ENCODE measurements at places on chromosomes 5 and 9.

- DNase-seq: no peak
These were observed 121.7 kb upstream of the ZNF366 start for GRCh38 chr5:72628771-72629371.

- no peak for DNase-seq
These were observed 534.5 kb downstream of the TMEM38B start for GRCh38 chr9:106228861-106229260.

DNA sequence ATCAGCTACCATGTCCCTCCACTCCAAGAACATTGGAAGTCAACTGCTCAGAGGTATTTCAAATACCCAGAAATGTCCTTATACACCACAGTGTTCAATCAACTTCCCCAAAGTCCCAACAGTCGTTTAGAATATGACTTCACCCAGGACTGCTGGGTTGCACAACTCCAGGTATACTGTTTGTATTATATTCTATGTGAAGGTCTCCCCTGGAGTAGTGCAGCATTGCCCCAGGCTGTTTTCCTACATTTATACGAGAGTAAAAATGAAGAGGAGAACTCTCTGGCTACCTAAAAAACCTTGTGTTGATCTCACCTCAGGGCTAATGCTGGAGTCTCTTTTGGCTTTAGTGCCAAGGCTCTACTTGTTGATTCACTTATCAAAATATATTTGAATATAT lies 183.6 kb upstream of the MAP3K1 start:
- DNase-seq: no peak

DNA sequence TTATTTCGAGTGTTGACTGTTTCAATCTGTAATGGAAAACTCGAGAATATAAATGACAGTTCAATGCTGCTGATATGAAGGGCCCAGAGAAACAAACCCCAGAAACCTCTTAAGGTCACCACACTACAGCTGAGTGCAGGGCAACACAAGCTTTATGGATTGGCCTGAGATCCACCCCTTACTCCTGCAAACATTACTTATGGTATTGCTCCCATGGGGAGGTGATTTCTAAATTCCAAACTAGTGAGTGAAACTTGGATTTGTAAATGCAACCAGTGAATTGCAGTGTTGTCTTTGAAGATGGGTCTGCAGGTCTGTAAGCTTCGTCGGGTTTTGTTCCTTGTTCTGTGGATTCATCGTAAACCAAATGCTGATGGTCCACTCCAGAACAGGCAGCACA lies 85.4 kb downstream of the NTRK2 start:
- no peak for DNase-seq

DNA sequence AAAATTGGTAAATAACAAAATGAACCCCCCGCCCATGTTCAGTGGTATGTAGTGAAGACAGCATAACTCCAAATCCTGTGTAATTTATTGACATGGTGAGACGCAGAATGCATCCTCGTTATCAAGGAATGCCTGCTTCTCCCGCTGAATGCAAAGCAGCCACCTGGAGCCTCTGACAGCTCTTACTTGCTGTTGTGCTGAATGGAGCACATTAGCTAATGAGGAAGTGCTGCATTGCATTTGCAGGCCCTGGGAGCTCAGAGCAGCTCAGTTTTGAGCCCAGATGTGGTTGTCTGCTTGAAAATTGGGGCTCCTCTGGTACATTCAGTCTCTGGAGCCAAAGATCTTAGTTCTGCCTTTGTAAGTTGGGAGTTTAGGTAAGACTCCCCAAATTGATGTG lies 28.9 kb downstream of the PLAC8L1 start:
- no peak for DNase-seq

GRCh38 chr5:34699155-34700077 lies 43.3 kb downstream of the RAI14 start:
- no peak for DNase-seq

- no peak for DNase-seq
These were observed 137.4 kb downstream of the GAS1 start for GRCh38 chr9:86809759-86810367.

- DNase-seq: no peak
These were observed 242.1 kb downstream of the HCN1 start for GRCh38 chr5:45454114-45454513.

DNA sequence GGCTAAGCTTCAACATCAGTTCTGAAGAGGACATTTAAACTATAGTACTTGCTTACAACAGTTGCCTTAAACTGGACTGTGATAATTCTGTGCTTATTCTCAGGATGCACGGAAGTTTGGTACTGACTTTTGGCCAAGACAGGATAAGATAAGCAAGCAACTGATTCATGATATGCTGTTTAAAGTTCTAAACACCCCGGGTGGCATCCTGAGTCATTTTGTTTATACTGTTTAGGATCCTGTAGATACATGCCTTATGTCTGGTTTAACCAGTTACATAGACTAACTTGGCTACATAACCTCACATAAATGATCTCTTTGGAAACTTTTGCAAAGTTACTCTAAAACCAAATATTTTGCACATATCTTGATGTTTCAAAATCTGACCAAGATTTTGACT lies 95.9 kb downstream of the CDH9 start:
- no peak for DNase-seq

DNA sequence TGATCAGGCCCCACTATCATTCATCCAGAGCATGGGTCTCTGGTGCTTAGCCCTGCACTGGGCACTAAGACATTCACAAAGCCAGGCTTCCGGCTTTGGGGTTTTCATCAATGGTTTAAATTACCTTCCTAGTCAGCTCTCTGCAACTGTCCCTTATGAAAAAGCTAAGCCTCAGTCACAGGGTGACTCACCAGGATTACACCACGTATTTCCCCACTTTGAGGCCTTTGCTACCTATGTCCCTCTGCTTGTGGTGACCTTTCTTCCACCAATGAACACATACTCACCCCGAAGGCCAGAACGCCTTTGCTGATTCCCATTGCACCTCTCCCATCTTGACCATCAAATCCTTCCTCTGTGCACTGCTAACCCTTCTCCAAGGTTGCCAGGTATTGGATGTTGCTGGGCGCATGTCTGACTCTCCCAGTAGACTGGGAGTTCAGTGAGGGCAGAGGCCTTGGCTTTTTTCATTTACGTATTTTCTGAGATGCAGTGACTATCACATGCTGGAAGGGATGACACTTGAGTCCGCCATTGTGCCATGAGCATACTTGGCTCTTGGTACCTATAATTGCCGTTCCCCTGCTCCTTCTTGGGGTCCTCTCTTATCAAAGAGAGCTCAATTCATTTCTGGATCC lies 58.7 kb upstream of the TNFSF8 start:
- no peak for DNase-seq

DNA sequence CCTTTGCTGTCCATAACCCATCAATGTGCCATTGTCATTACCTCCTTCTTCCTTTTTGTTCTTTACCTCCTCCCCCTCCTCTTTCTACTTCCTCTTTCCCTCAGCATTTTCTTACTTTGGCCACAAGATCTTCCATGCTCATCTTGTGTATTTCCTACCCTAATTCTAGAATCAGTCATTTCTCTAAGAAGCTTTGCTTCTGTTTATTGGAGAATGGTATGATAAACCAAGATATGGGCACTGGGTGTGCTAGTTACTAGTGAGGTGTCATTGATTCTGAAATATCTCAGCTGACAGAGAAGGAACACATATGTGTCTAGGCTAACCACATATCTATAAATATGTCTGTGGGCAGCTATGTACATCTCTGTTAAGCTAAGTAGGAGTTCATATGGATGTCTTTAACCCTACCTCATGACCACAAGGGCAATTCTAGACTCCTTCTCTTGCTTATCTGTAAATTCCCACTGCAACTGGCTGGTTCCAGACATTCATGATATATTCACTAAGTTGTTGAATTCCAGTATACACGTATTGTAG lies 2051.3 kb upstream of the CDH9 start:
- no peak for DNase-seq

GRCh38 chr9:124500796-124501611 lies 6.2 kb downstream of the NR5A1 start:
- no peak for DNase-seq
